NCI-H1105 treated with DMSO at 0.1 percent for 48 hours (cell line): ENCODE measurements at places on chromosomes 5 and 9.
A peak's percentile ranks its signal among the peaks of the same experiment; 100 is the strongest.

DNA sequence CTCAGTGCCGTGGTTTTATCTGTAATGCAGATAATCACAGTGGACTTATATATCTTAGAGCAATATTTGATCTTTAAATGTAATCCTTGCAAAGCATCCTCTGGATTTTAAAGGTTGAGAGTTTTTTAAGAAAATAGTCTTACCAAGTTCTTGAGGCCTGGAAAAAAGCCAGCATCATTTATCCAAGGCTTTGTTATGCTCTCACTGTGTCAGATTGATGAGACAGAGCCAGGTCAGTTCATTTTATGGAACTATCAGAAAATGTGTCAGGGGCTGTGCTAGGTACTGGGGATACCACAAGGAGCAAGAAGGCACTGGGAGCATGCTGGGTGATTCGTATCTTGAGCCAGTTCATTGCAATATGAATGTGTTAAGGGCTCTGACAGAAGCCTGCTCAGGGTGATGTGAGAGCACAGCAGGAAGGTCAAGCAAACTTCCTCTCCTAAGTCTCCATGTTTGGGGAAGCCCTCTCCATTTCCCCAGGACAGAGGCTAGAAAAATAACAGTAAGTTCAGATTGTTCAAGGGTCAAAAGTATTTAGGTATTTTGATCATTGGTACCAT lies 19.7 kb downstream of the C7 start:
- DNase-seq = no peak

DNA sequence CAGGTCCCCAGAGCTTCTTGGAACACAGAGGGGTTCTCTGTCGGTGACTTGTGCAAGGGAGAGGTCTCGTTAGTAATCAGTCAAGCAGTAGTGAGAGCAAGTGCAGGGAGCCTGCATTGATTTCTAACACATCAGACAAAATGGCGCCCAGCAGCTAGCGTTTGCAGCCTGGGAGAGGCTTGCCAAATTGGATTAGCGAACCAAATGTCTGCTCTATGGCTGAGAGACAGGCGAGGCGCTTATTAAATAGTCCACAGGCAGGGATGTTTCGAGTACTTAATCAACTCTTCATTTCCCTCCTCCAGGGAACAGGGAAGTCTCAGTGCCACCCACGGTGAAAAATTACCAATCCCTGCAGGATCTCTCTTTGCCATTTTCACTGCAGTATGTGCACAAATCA lies 131.4 kb upstream of the SHB start:
- no peak for DNase-seq

DNA sequence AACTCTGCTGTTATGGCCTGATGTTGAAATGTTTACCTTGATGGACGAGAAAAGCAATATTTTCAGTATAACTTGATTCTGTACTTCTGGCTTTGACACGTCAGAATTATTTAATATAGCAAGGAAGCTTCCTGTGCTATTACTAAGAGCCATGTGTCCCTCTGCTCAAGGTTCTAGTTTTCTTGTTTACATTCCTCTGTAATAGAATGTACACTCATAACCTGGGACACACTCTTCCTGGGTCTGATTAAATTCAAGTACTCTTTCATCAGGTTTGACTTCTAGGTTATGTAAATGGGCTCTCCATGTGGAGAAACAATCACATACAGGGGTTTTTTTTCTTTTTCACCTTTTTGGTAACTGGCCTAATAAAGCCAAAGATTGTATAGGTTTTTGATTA lies 33.1 kb downstream of the GTF3C4 start:
- DNase-seq = no peak

DNA sequence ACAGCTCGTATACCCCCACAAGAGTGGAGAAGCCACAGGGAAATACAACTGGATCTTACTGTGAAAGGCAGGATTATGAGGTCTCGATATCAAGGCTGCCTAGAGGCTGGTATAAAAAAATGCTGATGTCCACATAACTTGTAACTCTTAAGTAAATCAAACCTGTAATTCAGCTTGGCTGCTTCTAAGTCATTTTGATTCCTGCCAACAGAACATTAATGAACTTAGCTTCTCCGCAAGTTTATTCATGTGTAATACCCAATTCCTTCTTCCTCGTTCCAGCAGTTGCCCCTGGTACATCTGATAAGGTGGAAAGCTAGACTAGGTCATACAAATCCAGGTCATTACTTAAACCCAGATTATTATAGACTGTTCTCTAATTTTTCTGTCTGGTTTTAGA lies 16.4 kb upstream of the SMIM15 start:
- DNase-seq = no peak

- no peak for DNase-seq
Measured at GRCh38 chr5:13946111-13946510, 1.6 kb upstream of the DNAH5 start.

- no peak for DNase-seq
Measured at GRCh38 chr5:180396926-180397325, 43.8 kb upstream of the GFPT2 start.

- no peak for DNase-seq
Measured at GRCh38 chr9:89109666-89110065, 69.0 kb downstream of the SHC3 start.

- DNase-seq = peak; percentile 73
Measured at GRCh38 chr9:90942555-90942954, 140.9 kb downstream of the SYK start.

- DNase-seq = no peak
Measured at GRCh38 chr5:95134326-95134725, 150.6 kb downstream of the MCTP1 start.

GRCh38 chr5:164181604-164182003 lies 676.2 kb downstream of the MAT2B start:
- DNase-seq = no peak

DNA sequence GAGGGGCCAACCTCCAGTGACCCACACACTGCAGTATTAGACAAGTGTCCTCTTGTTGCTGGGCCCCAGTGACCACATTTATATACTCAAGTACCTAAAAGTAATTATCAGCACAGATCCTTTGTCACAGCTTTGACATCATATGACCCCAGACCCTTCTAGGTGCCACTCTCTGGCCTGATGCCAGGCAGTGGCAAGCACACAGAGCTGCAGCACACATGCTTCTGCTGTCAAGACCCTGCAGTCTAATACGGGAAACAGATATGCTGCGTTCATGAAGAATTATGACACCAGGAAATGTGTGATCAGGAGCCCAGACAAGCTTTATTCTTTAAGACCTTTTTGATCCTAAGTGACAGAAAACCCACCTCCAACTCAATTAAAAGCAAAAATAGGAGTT lies 63.8 kb upstream of the AFAP1L1 start:
- DNase-seq = no peak

DNA sequence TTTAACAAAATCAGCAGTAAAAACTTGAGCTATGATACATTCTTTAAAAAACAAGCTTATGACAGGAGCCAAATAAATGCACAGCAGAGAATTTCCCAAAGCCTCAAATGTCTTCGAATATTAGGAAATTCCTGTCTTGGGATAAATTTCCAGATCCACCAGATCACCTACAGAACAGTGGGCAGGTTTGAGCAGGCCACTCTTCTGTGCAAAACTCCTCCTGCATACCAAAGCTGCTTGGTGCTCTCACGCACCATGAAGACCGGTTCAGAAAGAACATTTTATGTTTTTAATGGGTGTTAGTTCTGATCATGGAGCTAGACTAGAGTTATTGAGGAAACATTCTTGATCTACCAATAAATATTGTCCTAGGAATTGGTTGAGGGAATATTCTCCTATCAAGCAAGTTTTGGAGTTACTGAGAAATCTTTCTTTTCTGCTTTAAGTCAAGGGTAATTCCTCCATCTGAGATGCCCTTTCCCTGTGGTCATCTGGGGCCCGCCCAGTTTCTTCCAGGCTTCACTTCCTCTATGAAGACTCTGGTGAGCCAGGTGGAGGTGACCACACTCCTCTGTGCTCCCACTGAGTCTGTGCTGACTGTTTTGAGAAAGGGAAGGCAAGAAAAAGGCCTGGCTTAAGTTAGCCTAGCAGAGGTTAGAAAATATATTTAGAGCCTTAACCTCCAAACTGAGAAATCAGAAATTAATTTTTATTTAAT lies 17.9 kb downstream of the TNFSF15 start:
- DNase-seq = no peak

- DNase-seq = no peak
Measured at GRCh38 chr5:179323026-179323870, 22.0 kb downstream of the ADAMTS2 start.

- no peak for DNase-seq
Measured at GRCh38 chr5:164497311-164498064, 992.1 kb downstream of the MAT2B start.

DNA sequence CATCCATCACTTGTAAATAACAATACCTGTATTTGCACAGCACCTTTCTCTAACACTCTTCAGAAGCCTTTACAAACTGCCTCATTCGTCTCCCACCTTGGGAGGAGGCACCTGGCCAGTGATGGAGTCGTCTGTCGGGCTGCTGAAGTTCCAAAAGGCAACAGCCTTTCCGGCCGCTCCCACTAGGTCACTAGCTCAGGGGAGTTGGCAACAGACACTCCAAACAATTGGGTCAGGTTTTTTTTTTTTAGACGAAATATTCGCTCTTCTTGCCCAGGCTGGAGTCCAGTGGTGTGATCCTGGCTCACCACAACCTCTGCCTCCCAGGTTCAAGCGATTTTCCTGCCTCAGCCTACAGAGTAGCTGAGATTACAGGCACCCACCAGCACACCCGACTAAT lies 4.0 kb downstream of the DAP start:
- no peak for DNase-seq

GRCh38 chr5:116340799-116341198 lies 233.8 kb downstream of the SEMA6A start:
- no peak for DNase-seq

DNA sequence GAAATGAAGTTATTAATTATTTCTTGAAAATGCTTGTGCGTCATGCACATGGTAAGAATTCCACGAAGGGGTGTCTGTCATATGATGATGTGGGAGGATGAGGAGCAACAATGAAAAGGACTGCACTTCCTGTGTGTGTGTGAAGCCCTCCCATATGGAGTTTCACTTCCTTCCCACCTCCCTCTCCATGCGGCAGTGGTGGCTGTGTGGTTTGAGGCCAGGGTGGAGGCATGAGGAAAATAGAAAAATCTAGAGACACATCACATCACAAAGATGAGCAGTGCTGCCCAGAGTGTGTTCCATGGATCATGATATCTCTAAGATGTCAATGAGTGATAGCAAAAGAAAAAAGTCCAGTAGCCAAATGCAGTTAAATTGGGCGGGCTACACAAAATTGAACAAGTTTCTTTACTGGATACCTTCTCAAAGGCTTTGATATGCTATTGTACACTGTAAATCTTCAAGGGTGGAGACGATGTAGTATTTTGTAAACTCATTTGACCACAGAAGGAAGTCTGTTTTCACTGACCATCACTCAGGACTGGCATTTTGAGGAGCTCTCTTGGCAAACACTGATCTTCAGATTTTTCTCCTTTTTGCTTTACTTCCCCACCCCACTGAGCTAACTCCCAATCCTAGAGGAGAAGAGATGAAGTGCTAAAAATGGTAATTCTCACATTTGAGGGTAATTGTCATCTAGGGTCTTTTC lies 55.7 kb upstream of the EQTN start:
- DNase-seq = no peak

DNA sequence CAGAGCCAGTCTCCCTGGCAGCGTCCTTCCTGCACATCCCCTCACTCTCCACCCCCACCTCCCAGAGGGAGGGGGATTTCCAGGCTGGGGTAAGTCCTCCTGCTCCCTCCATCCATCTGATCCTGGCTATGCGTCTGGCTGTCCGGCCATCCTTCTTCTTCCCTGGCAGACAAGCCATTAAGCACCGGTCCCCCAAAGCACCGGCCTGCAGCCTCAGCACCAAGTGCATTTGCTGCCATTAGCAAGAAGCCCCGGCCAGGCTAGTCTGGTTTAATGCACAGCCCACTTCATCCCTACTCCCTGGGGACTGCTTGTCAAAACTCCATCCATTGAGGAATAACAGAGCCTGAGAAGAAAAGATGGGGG lies 208.7 kb upstream of the IER5L start:
- no peak for DNase-seq

DNA sequence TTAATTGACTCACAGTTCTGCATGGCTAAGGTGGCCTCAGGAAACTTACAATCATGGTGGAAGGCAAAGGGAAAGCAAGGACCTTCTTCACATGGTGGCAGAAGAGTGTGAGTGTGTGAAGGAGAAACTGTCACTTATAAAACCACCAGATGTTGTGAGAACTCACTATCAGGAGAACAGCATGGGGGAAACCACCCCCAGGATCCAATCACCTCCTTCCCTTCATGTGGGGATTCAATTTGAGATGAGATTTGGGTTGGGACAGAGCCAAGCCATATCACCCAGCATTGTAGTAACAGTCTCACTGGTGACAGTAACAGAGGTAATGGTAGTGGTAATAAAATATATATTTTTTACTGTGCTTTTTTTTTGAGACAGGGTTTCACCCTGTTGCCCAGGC lies 18.1 kb downstream of the ZBTB5 start:
- no peak for DNase-seq

- no peak for DNase-seq
Measured at GRCh38 chr5:10555277-10555684, 8.6 kb upstream of the ANKRD33B start.

GRCh38 chr5:67221487-67222242 lies 25.1 kb upstream of the CD180 start:
- DNase-seq = no peak

- no peak for DNase-seq
Measured at GRCh38 chr5:51214746-51215145, 168.5 kb upstream of the ISL1 start.

- DNase-seq = no peak
Measured at GRCh38 chr5:54095969-54096368, 214.4 kb downstream of the ARL15 start.

DNA sequence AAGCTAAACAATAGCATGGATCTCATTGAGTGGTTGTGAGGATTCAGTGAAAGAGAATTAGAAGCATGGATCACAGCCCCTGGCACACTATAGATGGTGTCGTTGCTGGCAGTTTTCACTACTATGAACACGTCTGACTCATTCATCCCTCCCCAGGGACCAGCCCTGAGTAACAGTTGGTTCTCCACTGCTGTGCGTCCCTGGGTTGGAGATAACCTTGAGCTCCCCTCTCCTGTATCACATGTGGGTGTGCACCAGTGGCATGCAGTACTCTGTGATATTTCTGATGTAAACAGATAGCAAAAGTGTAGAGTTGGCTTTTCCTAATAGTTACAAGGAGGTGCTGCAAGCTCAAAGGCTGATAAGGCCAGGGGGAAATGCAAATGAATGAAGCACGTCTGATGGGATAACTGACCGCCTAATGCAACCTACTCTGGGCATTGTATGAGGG lies 8.8 kb upstream of the LCP2 start:
- no peak for DNase-seq

DNA sequence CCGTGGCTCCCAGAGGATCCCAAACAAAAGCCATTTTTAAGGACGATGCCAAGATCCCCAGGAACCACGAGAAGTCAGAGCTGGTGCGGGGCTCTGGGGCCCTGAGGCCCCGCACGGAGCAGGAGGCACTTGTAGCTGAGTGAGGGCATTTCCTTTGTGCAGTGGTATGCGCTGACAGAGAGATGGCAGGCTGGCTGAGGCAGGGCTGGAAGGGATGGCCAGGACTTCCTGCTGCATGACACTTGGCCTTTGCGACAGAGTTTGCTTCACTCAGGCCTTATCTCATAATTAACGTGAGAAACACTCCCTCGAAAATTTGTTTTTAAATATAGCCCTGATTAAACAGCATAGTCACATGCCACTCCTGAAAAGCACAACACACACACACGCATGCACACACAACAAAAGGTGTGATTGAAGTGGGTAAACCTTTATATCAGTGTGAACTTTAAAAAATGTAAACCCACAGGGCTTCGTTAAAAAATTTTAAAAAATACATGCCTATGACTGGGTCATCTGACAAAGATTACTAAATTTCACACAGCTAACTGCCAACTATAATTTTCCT lies 536.6 kb downstream of the PDE4D start:
- no peak for DNase-seq

GRCh38 chr5:74556631-74557595 lies 83.6 kb downstream of the ENC1 start:
- no peak for DNase-seq
